ENCODE measurements at places on chromosomes 12 and 14. TPM values are rescaled to one million over a fixed set of nuclear protein-coding genes. Genes with fewer than 3 reads are reported as not detected.

The HNRNPC gene
- total RNA-seq, result 698 TPM

The ACVRL1 gene
- total RNA-seq, result not detected

The DTX3 gene
- 90.0 TPM for total RNA-seq

The FGF23 gene
- not detected for total RNA-seq

The KRT75 gene
- total RNA-seq, result not detected

The SETD3 gene
- 47.4 TPM for total RNA-seq

The DPPA3 gene
- total RNA-seq, result 0.81 TPM

The GNG2 gene
- total RNA-seq, result 47.2 TPM

The TMEM253 gene
- total RNA-seq, result 1.3 TPM

The LGALS3 gene
- total RNA-seq, result 19.2 TPM

The TCL1B gene
- total RNA-seq, result not detected

The RND1 gene
- 15.8 TPM for total RNA-seq

The ENO2 gene
- 30.7 TPM for total RNA-seq

The PGAM5 gene
- 24.5 TPM for total RNA-seq

The CHGA gene
- not detected for total RNA-seq

The KRT4 gene
- total RNA-seq, result 1.3 TPM

The LTBP2 gene
- 2.9 TPM for total RNA-seq

The CD163 gene
- total RNA-seq, result 0.22 TPM

The CLEC9A gene
- not detected for total RNA-seq

The SLC10A1 gene
- total RNA-seq, result not detected

The GLIPR1 gene
- total RNA-seq, result 25.8 TPM

The NOVA1 gene
- 13.3 TPM for total RNA-seq

The TAS2R13 gene
- 3.8 TPM for total RNA-seq

The KRT3 gene
- total RNA-seq, result 0.75 TPM
